ENCODE measurements at places on chromosomes 6 and 20.
A peak's percentile ranks its signal among the peaks of the same experiment; 100 is the strongest.

DNA sequence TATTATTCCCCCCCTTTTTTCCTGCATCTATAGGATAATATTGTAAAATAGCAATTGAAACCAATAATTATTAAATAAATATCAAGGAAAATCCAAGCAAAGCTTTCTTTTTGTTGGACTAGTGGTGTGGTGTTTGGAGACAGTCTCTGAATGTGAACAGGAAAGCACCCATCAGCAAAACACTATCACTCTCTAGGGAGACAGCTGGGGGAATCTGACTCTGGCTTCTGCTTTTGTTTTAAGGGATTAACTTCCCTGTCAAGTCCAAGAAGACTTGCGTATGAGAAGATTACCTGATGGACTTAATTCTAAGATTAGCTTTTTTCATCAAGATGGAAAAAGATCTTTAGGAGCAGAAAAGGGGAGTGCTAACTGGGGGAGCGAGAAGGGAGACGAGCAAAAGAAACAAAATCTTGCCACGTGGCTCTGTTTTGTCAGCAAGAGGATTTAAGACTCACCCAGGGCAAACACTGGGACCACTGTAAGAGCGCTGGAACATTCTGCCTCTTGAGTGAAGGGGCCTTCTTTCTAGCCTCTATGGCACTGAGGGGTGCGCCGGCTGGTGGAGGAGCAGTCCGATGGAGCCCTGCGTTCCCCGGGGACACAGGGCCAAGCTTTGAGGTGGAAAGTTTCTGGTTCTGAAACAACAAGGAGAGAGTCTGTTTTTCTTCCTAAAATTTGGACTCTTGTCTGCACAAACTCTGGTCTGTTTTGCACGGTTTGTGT lies 570 bp downstream of the TULP4 start:
- no peak for DNase-seq

GRCh38 chr20:20791664-20792568 lies 79.5 kb upstream of the RALGAPA2 start:
- DNase-seq, result no peak

GRCh38 chr20:58025233-58025632 lies 203.2 kb downstream of the ANKRD60 start:
- DNase-seq, result no peak

DNA sequence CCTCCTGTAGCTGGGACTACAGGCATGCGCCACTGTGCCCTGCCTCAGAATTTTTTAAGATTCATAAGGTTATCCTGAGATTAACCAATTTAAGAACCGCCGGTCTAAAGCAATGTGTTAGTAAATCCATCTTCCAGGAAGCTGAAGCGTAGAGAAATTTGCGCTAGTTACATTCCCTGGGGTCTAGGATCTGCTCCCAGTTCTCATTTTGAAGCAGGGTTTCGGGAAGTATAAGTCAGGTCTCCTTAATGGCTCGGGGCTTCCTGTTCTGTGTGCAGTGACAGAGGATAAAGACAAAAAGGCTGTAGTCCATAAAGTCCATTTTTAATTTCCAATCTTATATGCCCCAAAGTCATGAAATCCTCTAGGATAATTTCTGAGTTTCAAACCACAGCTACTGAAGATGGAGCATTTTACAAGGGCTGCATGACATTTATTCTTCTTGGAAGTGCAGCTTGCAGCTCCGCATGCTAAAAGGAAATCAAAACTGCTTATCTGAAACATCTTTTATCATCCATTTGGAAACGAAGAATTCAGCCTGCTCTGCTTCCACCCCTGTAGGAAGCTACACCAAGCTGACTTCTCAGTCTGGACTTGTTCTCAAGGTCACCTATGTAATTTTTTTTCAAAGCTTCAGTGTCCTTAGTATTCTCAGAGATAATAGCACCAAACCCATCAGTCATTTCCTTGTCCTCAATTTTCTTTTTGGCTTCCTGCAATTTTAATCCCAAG lies 326.1 kb downstream of the PRL start:
- DNase-seq, result no peak

- DNase-seq, result no peak
Observed at GRCh38 chr6:14734052-14734415, 511.8 kb upstream of the JARID2 start.

DNA sequence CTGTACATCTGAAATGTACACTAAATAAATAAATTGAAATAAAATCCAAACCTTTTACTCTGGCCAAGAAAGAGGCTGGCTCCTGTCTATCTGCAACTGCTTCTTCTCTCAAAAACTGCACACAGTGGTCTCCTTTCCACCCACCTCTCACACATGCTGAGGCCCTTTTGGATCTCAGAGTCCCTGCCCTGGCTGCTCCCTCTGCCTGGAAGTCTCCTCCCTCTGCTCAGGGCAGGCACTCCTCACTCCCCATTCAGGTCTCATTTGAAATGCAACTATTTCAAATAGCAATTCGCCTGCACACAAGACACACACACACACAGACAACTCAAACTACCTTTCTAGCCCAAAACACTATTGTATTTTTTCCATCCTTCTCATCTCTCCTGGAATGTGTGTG lies 348.8 kb downstream of the PKHD1 start:
- no peak for DNase-seq

DNA sequence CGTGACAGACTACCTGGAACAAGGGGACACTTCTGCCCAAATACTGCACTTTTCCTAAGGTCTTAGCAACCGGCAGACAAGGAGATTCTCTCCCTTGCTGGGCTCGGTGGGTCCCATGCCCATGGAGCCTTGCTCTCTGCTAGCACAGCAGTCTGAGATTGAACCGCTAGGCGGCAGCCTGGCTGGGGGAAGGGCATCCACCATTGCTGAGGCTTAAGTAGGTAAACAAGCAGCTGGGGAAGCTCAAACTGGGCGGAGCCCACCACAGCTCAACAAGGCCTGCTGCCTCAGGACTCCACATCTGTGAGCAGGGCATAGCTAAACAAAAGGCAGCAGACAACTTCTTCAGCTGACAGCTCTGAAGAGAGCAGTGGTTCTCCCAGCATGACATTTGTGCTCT lies 87.8 kb upstream of the ASCC3 start:
- DNase-seq, result no peak

GRCh38 chr6:30554962-30555815 lies 1.1 kb downstream of the GNL1 start:
- DNase-seq, result no peak

DNA sequence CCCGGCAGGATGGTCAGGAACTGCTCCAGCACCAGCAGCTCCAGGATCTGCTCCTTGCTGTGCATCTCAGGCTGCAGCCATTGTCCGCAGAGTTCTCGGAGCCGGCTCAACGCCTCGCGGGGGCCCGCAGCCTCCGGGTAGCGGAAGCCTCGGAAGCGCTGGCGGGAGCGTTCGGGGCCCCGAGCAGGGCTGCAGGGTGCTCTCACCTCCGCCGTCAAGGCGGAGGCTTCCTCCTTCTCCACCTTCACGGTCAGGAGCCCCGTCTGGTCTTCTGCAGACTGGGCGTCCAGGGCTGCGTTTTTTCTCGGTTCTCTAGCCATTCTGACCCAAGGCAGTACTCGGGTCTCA lies 434 bp downstream of the ZKSCAN4 start:
- DNase-seq, result peak; percentile 43
